NCI-H2107 (cell line): ENCODE measurements at places on chromosomes 16 and 17.
A peak's percentile ranks its signal among the peaks of the same experiment; 100 is the strongest.

GRCh38 chr17:61574542-61575351, 16.3 kb downstream of the NACA2 start:
- peak; percentile 3 for DNase-seq

- DNase-seq: no peak
Measured at GRCh38 chr16:3467921-3468320, 24.4 kb downstream of the NAA60 start.

GRCh38 chr17:68182011-68182306, 65.9 kb upstream of the AMZ2 start:
- no peak for DNase-seq

DNA sequence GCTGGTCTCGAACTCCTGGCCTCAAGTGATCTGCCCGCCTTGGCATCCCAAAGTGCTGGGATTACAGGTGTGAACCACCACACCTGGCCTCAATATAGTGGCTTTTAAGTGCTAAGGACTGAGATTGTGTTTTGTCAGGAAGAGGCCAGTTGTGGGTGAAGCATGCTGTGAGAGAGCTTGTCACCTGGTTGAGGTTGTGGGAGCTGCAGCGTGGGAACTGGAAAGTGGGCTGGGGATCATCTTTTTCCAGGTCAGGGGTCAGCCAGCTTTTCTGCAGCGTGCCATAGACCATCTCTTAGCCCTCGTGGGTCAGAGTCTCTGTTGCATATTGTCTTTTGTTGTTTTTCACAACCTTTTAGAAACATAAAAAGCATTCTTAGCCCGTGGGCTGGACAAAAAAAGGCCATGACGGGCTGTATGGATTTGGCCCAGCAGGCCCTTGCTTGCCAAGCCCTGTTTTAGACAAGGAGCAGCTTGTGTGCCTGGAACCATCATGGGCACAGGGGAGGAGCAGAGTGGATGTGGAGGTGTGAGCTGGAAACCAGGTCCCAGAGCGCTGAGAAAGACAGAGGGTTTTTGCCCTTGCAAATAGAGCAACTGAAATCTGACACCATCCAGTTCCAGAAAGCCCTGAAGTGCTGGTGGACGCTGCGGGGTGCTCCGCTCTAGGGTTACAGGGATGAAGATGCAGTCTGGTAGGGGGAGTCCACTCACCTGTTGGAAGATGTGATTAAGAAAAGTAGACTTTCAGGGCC, 5.5 kb downstream of the BIRC5 start:
- peak; percentile 69 for DNase-seq

- DNase-seq: no peak
Measured at GRCh38 chr16:929227-930073, 41.3 kb downstream of the LMF1 start.

DNA sequence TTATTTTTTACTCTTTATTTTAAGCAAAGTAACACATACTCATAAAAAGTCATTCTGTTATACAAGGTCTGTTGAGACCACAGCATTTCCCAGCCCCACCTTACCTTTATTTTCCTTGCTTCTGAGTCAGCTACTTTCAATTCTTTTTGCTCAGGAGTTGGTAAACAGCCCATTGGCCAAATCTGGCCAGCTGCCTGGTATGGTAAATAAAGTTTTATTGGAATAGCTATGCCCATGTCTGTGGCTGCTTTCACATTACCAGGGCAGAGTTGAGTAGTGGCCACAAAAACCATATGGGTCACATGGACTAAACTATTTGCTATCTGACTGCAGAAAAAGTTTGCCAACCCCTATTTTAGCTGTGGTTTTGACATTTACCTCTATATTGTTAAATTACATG, 3.4 kb upstream of the NSRP1 start:
- DNase-seq: no peak

DNA sequence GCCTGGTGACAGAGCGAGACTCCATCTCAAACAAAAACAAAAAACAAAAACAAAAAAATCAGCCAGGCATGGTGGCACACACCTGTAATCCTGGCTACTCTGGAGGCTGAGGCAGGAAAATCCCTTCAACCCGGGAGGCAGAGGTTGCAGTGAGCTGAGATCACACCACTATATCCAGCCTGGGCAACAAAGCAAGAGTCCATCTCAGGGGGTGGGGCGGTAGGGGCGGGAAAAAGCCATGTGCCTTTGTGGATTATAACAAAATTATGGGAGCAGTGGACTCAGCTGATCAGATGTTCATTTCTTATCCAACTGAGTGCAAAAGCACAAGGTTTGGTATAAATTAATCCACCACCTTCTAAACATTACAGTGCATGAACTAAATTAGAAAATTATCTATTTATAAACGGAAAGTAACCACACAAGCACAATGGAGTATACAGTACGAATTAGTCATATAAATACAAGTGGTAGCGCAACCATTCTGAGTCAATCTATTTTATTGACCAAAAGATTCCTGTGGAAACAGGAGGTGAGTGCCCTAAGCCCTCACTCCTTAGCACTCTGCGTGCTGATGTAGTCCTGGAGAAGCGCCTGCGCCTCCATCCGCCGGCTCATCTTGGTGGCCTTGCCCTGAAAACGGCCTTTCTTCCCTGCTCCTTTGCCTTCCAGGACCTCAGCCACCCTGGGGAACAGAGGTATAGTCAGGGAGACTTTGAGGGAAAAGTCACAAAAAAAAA, 14.0 kb downstream of the AARSD1 start:
- no peak for DNase-seq

DNA sequence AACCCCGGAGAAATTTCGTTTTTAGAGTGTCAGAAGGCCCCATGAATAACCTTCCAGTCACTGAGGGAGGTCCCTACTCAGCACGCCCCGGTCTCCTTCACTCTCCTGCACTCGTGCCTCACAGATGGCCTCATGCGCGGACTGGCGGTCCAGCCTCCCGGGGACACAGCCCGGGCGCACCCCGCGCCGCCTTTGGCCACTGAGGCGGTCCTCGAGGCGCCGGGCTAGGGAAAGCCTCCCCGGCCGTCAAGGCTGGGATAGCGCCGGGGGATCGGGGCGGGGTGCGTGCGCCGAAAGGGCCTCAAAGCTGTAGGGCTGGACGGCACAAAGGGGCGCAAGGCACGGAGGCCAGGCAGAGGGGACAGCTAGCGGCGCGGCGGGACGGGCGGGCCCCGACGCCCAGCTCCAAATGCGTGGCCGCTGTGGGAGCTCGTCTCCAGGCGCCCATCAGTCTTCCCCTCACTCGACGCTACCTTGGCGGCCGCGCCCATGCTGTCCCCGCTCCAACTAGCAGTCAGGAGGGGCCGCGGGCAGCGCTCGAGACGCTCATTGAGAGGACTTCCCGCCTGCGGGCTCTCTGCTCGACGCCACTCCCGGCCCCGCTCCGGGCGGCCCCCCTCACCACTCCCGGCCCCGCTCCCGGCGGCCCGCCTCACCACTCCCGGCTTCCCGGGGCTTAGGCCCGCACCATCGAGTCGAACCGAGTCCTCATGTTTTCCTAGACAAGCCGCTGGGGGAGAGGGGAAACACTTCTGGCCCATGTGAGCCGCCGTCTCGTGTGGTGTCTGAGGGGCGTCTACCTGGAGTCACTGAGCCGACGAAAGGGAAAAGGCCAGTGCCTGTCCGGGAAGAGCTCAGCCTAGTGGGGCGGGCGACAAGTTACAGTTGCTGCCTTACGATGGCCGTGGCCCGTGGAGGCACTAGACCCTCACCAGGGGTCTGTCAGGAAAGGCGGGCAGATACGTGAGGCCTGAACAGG, at the start of gene USP6:
Gene USP6 (plus strand): TSS at position 360 of the 979 bp plus-strand sequence. CDS start 14,336 bp downstream, outside the sequence.
- DNase-seq: no peak

DNA sequence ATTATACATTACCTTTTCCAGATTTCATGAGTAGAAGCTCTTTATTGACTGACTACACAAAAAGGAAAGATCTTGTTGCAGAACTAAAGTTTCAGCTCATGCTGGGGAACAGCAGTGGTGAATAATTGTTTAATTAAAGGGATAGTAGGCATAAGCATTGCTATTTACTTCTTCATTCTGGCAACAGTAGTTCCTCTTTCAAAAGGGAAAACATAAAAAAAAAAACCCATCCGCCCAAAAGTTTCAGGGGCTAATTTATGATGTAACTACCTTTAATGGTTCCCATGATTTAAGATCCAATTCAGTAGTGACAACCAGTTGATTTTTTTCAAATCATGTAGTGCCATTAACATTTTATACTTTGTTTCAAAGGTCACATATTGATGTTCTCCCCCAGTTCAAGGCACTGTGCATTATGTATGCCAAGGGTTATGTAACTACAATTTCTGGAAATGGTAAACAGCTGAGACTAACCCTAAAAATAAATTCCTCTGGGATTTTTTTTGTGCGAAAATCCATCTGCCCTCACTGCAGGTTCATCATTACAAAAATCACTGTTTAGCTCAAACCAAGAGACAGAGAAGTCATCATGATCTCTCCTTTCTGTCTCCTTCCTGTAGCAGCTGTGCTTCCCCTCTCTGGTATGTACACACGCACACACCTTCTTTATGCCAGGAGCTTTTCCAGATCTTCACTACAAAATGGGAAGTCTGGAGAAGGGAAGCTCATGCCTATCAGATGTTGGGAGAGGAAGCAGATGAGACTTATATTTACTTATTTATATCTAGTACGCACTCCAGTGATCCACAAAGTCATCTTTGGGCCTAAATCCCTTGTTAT, 2.2 kb upstream of the PHLPP2 start:
- DNase-seq: no peak

- DNase-seq: peak; percentile 22
Measured at GRCh38 chr17:63998050-63998720, at the start of gene PRR29. Gene PRR29, plus strand, starts transcription at chr17:63998351. Its CDS starts 14 bp downstream, at chr17:63998365.

GRCh38 chr16:84816023-84816422, 3.8 kb upstream of the CRISPLD2 start:
- no peak for DNase-seq

DNA sequence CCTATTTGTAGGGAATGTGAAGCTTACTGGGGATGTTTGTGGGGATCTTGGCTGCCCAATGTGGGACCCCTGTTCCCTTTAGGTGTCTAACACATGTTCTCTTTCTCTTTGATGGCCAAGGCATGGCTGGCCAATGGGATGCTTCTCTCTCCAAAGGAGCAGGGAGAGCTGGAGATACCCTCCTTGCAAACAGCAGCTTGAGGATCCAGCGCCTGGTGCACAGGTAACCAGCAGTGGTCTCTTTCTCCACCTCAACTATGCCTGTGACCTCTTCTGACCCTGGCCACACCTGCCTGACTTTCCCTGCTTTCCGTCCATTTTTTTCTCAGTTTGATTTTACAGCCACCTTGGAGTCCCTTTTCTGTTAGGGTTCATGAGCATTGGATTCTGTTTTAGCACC, 16.8 kb upstream of the NKD1 start:
- no peak for DNase-seq

DNA sequence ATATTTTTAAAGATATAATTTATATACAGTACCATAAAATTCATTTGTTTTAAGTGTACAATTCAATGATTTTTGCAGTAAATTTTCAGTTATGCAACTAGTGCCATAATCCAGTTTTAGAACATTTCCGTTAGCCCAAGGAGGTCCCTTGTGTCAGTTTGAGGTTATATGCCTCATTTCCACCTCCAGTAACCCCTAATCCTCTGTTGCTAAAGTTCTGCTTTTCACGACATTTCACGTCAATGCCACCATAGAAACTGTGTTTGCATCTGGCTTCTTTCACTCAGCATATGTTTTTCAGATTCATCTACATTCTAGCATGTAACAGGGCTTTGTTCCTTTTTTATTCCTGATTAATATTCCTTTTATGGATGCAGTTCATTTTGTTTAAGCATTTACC, 42.4 kb upstream of the NUDT7 start:
- DNase-seq: no peak

DNA sequence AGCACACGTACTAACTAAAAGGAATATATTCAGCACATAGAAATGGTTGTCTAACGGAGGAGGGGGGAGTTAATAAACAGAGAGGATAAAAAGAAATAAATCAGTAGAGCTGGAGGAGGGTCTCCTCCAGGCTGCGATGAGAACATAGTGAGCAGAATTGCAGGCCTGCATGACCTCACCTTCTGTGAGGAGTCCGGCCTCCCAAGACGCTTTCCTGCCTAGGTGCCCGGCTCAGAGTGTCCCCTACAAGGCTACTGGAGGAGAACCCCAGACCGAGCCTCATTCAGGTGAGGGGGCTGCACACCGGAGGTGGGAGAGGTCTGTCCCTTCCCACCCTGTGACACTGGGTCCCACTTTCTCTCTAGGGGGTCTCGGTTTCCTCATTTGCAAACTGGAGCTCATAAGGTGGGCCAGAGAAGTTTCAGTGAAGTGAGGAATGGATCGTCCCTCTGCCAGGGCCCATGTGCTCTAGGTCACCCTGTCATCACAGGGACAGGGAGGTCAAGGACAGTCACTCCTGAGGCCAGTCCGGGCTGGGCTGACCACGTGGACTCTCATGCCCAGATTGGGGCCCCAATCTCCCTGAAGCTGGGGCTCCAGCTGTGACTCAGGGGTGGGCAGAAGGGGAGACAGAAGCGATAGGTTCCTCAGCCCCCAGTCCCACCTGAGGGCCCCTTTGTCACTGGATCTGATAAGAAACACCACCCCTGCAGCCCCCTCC, 3.3 kb upstream of the HBM start:
- DNase-seq: no peak

- no peak for DNase-seq
Measured at GRCh38 chr17:39063681-39064069, 87.8 kb downstream of the PLXDC1 start.

DNA sequence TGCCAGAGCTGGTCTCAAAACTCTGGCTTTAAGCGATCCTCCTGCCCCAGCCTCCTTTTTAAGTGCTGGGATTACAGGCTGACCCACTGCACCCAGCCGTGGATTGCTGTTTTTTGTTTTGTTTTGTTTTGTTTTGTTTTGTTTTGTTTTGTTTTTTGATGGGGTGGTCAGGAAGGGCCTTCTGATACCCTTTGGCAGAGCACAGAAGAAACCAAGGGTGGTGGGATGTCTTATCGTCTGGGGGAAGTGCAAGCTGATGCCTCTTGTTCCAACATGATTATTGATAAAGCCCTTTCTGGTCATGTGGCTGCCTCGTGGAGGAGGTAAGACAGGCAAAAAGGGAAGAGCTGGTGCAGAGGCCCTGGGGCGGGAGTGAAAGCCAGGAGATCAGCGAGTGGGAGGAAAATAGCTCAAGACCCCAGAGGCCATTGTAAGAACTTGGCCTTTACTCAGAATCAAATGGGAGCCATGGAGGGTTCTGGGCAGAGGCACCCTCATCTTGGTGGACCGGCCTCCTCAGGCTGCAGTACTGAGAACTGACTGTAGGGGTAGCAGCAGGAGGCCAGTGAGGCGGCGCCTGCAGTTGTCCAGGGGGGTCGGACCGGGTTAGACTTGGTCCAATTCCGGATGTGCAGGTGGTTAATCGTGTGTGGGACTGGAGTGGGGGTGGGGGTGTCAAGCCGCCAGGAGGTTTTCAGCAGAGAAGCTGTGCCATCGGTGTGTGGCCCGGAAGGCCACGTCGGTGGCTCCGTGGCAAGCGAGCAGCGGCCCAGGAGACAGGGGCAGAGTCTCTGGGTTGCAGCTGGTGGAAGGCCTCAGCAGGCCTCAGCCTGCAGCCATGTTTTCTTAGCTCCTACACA, 84.4 kb upstream of the GSE1 start:
- DNase-seq: no peak

DNA sequence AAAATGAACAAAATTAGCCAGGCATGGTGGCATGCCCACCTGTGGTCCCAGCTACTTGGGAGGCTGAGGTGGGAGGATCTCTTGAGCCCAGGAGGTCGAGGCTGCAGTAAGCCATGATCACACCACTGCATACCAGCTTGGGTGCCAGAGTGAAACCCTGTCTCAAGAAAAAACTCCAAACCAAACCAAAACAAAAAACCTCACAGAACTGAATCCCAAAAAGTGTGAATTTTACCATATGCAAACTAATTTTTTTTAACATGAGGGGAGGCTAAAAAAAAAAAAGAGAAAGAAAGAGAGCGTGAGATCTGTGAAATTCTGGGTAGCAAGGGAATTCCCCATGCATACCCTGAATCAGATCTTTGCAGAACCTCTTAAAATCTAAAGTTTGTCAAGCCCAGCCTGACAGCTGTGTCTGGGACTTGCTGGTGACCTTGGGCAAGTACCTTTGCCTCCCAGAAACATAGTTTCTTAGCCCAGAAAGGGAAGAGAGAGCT, 17.1 kb upstream of the CDH1 start:
- no peak for DNase-seq
